ENCODE measurements at places on chromosomes 2 and 18.

GRCh38 chr2:23478087-23478932, 93.3 kb downstream of the KLHL29 start:
- DNase-seq: no peak

DNA sequence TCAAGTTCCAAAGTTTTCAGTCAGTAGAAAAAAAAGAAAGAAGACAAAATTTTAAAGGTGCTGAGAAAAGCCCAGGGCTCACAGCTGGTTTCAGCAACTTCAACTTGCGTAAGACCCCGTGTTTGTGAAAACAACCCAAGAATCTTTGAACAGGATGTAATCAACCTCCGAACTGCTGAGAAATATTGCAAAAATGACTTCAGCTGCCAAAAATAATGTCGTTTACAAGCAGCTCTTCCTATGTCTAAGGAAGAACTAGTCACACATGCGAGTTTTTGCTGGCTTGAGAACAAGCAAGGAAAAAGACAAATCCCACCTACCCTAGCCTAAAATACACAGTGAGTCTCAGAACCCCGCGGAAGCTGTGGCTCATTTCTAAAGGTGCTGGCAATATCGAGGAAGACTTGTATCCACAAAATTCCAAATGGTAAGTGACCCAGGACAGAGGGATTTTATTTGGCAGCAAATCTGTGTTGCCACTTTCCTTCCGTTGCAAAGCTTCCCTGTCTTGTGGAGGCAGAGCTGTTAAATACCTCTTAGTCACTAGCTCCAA, 59.8 kb upstream of the SLC8A1 start:
- no peak for DNase-seq

GRCh38 chr2:112725545-112726457, 5.0 kb downstream of the NT5DC4 start:
- no peak for DNase-seq

DNA sequence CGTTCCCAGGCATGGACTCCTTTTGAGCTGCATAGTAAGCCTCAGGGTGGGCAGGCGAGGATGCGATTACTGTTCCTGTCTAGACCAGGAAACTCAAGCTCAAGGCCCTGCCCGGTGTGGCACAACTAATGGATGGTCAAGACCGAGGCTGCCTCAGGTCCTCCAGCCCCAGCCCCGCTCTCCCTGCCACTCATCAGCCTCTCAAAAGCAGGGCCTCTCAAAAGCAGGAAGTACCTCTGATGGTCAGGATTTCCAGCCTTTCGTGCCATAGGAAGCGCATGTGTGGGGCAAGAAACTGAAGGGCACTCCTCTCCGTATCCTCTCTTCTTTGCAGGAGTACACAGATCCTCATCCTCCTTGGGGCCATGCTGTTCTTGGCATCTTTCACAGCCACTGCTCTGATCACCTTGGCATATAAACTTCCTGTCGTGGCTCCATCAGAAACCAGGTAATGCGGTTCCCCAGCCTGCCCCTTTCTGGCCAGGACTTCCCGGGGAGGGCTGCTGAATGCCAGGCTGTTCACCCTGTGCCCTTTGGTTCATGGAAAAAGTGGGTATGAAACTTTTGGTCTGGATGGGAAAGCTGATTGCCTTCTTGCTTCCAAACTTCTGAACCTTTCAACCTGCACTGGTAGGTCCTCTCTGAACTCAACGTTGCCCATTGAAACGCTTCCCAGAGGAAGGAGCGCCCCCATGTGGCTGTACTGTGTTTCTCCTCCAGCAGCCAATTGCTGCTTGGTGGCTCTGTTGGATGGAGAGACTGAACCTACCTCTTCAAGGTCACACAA, 82.8 kb upstream of the SEC11C start:
- peak; percentile 64 for DNase-seq

DNA sequence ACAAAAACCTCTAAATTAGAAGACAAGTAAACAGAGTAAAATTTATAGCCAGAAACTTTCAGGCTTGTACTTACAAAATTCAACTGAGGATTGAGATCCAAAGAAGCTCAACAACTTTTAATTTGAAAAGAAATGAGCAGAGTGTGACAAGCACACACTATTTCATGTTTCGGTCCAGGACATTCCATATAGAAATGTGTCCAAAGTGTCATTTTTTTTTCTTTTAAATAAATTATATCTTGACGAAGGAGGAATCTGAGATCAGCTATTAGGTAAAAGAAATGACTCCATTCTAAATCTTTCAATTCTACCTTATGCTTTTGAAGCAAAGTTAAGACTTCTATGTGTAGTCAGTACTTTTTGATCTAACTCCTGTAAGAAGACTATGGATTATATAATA, 4.6 kb downstream of the FN1 start:
- no peak for DNase-seq

- DNase-seq: no peak
Observed at GRCh38 chr2:137963535-137964065, 673 bp upstream of the HNMT start.

Data from renal cortical epithelial cell (primary cell).